Common myeloid progenitor, CD34-positive (primary cell): ENCODE measurements at places on chromosomes 5 and 9.
A peak's percentile ranks its signal among the peaks of the same experiment; 100 is the strongest.

DNA sequence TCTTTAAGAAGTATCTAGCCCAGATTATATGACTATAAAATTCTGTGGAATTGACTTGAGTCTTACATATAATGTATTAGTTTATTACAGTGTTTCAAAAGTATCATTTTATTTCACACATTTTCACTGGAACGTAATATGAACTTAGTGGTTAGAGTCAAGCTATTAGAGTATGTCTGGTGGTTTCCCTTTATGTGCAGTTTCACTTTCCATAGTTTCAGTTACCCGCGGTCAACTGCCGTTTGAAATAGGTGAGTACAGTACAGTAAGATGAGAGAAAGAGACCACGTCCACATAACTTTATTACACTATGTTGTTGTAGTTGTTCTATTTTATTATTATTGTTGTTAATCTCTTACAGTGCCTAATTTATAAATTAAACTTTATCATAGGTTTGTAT is 50.5 kb downstream of the COMMD10 start:
- no peak overlapping the region for H3K4me3 ChIP-seq
- no peaks in the 10 kb centered on the region for H3K27me3 ChIP-seq
- no peaks in the 10 kb centered on the region for H3K4me1 ChIP-seq
- peak; percentile 67 for DNase-seq

GRCh38 chr5:178206166-178207101 is 2.1 kb downstream of the HNRNPAB start:
- H3K4me3 ChIP-seq = peak overlapping the region; percentile 77
- H3K36me3 ChIP-seq = peaks cover 54% of the 10 kb centered on the region
- no peak for DNase-seq
- H3K27ac ChIP-seq = peak overlapping the region; percentile 80
- H3K4me1 ChIP-seq = peaks cover 43% of the 10 kb centered on the region

DNA sequence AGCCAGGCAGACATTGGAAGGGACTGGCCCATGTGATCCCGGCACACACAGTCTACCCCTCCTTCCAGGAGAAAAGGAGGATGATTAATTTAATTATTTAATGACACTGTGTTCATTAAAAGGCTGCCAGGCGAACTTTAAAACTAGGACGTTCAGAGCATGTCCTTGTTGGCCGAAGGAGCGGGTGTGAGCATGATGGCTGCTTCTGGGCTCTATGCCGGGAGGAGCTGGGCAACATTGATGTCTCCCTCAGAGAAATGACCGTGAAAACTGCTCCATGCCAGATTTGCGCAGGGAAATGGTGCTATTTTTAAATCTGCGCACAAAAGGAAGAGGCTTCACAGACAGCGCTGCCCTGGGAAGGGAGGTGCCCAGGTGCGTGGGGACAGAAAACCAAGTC is 284.9 kb upstream of the IRX4 start:
- H3K27ac ChIP-seq = no peak overlapping the region
- DNase-seq = no peak
- H3K4me1 ChIP-seq = no peaks in the 10 kb centered on the region
- H3K36me3 ChIP-seq = no peaks in the 10 kb centered on the region
- peaks cover 9% of the 10 kb centered on the region for H3K27me3 ChIP-seq

DNA sequence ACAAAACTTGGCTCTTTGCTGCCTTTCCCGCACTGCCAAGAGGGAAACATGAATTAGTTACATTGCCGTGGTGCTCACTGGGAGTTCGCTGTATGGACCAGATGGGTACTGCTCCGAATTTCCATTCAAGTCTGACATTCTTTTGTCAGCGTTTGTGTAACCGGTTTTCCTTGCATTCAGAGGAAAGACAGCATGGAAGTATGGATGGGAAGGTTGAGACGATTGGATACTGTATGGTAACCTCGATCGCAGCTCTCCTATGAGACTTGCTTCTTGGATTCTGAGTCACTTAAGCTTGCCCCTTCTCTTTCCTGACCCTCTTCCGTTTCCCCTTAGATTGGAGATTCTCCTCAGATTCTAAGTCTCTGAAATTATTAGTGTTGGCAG is 625 bp upstream of the UBLCP1 start:
- DNase-seq = no peak
- peaks cover 13% of the 10 kb centered on the region for H3K4me1 ChIP-seq
- no peaks in the 10 kb centered on the region for H3K27me3 ChIP-seq
- no peaks in the 10 kb centered on the region for H3K36me3 ChIP-seq
- H3K4me3 ChIP-seq = peak overlapping the region; percentile 92

DNA sequence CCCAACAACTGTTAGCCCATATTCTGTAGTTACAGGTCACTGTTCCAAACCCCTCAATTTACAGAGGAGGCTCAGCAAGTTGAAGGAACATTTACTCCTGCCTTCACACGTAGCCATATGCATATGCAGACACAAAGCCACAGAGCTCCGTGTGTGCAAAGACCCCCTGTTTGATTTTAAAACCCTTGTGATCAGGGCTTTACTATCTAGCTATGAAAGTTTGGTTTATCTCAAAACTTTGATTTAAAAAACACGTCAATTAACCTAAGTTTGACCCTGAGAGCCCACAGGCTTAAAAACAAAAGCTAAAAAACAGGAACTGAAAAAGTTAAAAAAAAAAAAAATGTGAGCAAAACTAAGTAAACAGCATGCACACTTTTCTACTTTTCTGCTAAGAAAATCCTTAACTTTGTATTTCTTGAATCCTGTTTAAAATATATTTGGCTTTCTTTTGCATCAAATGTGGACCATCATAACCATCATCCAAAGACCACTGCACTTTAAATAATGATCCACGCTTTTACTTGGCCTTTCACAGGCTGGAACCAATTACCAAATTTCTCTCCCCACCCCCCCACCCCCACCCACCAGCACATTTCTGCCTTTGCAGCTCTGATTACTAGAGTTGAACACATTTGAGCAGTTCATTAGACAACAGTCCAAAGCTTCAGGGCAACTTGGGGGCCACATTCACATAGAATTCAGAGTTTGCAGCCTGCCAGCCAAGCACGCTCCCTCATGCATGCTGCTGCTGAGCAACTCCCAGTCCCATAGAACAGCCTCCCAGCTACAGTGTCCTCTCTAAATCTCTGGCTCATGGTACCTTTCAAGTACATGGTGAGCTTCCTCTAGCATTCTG is 128.8 kb upstream of the MAP3K1 start:
- no peak overlapping the region for H3K27ac ChIP-seq
- no peaks in the 10 kb centered on the region for H3K27me3 ChIP-seq
- no peaks in the 10 kb centered on the region for H3K36me3 ChIP-seq
- peak; percentile 77 for DNase-seq
- H3K4me3 ChIP-seq = no peak overlapping the region
- peaks cover 3% of the 10 kb centered on the region for H3K4me1 ChIP-seq

GRCh38 chr5:34913072-34913471 is 2.2 kb downstream of the RAD1 start:
- H3K4me1 ChIP-seq = peaks cover 21% of the 10 kb centered on the region
- no peaks in the 10 kb centered on the region for H3K27me3 ChIP-seq
- DNase-seq = no peak
- H3K36me3 ChIP-seq = peaks cover 33% of the 10 kb centered on the region

DNA sequence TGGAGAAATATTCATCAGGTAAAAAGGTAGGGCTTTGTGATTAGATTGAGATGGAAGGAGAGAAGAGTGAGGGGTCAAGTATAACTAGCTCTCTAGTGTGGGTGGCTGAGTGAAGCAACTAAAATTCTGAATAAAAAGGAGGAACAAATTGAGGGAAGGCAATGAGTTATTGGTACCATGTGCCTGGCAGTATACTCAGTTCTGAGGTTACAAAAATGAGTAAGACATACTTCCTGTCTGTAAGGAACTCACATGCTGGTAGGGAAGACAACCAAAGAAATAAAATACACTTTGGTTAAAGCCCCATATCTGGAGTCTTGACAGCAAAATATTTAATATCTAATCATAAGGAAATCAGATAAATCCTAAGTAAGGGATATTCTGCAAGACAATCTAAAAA is 476.8 kb upstream of the C9orf72 start:
- H3K27ac ChIP-seq = no peak overlapping the region
- no peaks in the 10 kb centered on the region for H3K27me3 ChIP-seq
- no peaks in the 10 kb centered on the region for H3K36me3 ChIP-seq
- no peak for DNase-seq
- H3K4me1 ChIP-seq = no peaks in the 10 kb centered on the region
- no peak overlapping the region for H3K4me3 ChIP-seq

- H3K27ac ChIP-seq = no peak overlapping the region
- peaks cover 33% of the 10 kb centered on the region for H3K4me1 ChIP-seq
- H3K27me3 ChIP-seq = no peaks in the 10 kb centered on the region
- DNase-seq = no peak
- no peaks in the 10 kb centered on the region for H3K36me3 ChIP-seq
- no peak overlapping the region for H3K4me3 ChIP-seq
Observed at GRCh38 chr9:105116052-105116868, 128.2 kb upstream of the SLC44A1 start.

DNA sequence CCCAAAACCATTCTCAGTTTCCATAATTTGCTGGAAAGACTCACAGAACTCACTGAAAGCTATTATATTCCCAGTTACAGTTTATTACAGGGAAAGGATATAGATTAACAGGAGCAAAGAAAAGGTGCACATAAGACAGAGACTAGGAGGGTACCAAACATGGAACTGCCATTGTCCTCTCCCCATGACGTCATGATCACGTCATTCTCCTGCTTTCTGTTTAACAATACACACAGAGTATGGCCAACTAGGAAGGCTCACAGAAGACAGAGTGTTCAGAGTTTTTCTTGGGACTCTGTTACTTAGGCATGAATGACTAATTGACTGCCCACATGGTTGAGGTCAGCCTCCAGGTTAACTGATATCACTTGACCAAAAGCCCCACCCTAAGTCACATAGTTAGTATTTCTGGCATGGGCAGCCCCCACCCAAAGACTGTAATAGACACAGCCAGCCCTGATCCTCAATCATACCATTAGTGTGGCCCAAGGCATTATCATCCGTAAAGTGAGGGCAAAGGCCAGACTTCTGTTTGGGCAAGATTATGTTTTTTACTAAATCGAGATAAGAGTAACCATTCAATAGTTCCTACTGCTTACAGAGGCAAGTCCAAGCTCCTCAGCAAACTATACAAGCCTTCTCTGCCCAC is 353.5 kb upstream of the POU5F2 start:
- no peaks in the 10 kb centered on the region for H3K36me3 ChIP-seq
- H3K4me3 ChIP-seq = no peak overlapping the region
- no peak overlapping the region for H3K27ac ChIP-seq
- no peaks in the 10 kb centered on the region for H3K4me1 ChIP-seq
- H3K27me3 ChIP-seq = no peaks in the 10 kb centered on the region
- no peak for DNase-seq

DNA sequence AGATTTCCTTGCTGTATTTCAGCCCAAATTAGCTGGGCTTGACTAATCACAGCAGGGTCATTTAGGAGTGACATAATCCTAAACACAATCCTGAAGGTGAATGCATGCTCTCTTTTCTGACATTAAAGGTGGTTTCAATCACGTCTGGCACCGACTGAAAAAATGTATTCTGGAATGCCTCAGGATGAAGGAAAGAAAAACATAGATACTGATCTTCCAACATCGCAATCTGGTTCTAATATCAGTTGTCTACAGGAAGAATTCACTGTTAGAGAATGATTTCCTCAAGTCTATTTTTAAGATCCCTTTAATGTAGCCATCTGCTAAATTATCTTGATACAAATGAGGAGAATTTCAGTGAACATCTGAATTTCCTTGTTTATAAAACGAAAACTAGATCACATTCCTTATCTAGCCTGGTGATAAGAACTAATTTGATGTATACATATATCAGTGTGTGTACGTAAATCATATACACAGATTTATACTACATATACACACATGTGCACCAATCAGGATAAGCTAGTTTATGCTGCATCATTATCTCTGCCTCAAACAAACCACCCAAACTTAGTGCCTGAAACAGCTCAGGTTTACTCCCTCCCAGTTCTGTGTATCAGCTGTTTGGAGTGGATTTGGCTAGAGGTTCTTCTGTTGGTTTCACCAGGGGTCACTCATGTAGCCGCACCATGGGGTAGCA is 31.3 kb upstream of the TAS2R1 start:
- DNase-seq = no peak
- no peak overlapping the region for H3K27ac ChIP-seq
- no peaks in the 10 kb centered on the region for H3K4me1 ChIP-seq
- no peaks in the 10 kb centered on the region for H3K36me3 ChIP-seq

DNA sequence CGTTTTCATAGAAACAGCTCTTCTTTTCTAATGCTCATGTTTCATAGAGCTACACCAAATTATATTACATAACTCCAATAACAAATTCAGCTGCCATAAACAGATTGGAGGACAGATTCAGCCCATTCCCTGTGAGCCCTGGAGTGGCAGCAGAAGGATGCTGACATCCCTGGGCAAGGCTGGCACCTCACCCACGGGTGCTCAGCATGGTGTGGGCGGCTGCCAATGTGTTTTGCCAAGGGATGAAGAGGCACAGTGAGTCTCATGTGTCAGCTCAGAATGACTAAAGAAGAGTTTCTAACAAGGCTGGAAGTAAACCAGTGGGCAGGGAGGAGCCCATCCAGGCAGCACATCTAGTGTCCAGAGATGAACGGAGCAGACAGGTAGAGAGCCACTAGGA is 127.1 kb upstream of the ICE1 start:
- no peaks in the 10 kb centered on the region for H3K36me3 ChIP-seq
- H3K4me1 ChIP-seq = no peaks in the 10 kb centered on the region
- no peak for DNase-seq
- no peaks in the 10 kb centered on the region for H3K27me3 ChIP-seq

DNA sequence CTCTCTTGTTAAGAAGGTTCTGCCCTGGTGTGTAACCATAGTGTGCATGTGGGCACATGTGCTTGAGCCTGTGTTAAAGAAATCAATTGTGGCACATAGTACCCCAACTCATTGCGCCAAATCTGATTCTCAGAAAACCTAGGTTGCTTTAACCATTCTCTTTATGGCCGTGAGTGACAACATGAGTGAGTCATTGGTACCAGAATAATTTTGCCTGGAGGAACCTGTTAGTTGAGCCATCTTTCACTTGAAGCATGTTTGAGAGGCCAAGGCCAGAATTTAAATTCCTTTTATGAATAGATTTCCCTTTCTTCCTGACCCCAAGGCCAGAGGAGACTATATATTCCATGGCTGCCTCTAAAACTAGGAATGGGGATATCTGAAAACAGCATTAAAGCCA is 35.2 kb upstream of the SLC36A2 start:
- DNase-seq = no peak
- H3K36me3 ChIP-seq = no peaks in the 10 kb centered on the region
- H3K4me3 ChIP-seq = no peak overlapping the region
- H3K4me1 ChIP-seq = no peaks in the 10 kb centered on the region
- H3K27me3 ChIP-seq = peaks cover 3% of the 10 kb centered on the region

GRCh38 chr5:123207081-123207537 is 118.1 kb downstream of the PRDM6 start:
- H3K4me1 ChIP-seq = no peaks in the 10 kb centered on the region
- DNase-seq = no peak
- no peaks in the 10 kb centered on the region for H3K27me3 ChIP-seq

DNA sequence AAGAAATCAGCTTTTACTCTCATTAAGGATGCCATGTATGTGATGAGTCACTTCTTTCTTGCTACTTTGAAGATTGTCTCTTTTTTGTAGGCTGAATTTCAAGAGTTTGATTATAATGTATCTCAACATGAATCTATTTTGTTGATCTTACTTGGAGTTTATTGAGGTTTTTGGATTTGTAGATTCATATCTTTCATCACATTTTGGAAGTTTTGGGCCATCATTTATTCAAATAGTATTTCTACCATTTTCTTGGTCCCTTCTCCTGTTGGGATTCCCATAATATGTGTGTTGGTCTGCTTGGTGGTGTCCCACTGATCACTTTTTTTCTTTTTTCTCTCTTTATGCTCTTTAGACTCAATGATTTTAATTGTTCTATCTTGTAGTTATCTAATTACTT is 116.3 kb downstream of the CNTLN start:
- no peaks in the 10 kb centered on the region for H3K4me1 ChIP-seq
- DNase-seq = no peak
- H3K36me3 ChIP-seq = peaks cover 9% of the 10 kb centered on the region
- no peak overlapping the region for H3K4me3 ChIP-seq
- no peak overlapping the region for H3K27ac ChIP-seq
